Hematopoietic multipotent progenitor cell (in vitro differentiated cells): ENCODE measurements at places on chromosomes 1 and 21.

- DNase-seq: no peak
Observed at GRCh38 chr1:205667909-205668643, 12.2 kb downstream of the SLC45A3 start.

GRCh38 chr1:234978397-234979295, 150.0 kb downstream of the TOMM20 start:
- DNase-seq: peak; percentile 68

- DNase-seq: no peak
Observed at GRCh38 chr1:7581754-7582459, 189.2 kb upstream of the VAMP3 start.

GRCh38 chr1:6185151-6185550, 5.0 kb upstream of the CHD5 start:
- DNase-seq: no peak

GRCh38 chr1:11720525-11720924, 15.4 kb upstream of the AGTRAP start:
- DNase-seq: no peak

DNA sequence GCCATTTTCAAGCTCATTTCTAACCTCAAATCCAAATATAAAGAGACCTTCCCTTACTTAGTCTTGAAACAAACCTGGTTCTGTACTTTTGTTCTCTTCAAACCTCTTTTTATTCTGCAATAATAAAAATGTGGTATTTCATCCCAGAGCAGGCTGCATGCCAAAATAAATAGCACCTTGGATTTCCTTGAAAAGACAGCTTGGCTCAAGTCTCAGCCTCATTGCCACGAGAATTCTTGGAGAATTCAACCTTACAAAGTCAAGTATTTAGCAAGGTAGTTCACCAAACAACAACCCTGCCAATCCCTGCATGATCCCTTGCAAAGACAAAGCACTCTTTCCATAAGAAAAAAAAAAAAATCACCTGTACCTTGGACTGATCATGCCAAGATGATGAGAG, 33.8 kb downstream of the KANK4 start:
- DNase-seq: no peak

DNA sequence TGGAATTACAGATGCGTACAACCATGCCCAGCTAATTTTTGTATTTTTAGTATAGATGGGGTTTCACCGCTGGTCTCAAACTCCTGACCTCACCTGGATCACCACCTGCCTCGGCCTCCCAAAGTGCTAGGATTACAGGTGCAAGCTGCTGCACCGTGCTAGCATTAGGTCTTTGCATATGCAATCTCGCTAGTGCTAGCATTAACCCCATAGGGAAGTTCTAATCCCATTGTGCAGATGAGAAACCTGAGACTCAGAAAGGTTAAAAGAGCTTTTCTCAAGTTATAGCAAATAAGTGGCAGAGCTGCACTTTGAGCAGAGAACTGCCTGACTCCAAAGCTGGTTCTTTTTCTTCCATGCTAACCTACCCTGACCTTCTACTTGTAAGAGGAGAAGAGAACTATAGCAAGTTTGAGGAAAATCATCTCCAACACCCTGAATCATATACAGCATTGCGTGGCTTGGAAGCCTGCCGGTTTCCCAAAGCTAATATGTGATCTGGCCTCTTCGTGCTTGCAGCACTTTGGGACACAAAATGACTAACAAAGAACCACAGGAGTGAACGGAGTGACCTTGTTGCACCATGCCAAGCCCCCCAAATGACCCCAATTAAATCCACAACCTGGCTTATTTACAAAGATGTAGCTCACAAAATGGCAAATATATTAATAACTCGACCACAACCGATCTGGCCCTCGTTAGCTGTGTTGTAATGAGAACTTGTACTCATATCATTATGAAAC, 185.1 kb downstream of the TM2D1 start:
- DNase-seq: no peak

DNA sequence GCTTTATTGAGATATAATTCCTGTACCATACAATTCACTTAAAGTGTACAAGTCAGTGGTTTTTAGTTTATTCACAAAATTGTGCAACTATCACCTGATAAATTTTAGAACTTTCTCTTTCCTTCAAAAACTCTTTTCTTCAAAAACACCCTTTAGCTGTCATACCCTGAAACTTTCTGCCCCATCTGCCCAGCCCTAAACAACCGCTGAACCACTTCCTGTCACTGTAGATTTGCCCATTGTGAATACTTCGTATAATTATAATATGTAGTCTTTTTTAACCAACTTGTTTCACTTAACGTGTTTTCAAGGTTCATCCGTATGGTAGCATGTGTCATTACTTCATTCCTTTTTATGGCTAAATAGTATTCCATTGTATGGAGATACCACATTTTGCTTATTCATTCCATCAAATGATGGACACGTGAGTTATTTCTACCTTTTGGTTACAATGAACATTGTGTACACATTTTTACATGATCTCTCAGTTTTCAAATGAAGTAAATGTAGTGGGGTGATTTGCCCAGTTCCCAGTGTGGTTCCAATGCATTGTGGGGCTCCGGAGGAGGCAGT, 37.9 kb downstream of the WNT4 start:
- DNase-seq: no peak

DNA sequence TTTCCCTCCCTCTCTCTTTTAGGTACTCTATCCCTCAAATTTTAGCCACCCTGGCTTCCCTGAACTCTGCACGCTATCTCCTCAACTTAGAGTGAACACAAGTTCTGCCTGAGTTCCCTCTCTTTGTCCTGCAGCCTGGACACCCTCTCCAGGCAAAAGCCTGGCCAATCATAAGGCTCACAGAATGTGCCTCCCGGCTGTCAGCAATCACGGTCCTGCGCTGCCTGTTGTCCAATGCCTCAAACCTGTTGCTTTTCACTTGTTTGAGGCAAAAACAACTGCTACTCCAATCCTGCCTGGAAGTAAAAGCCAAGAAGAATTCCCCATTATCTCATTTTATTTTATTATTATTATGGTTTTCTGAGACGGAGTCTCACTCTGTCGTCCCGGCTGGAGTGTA, 66.1 kb downstream of the LGR6 start:
- DNase-seq: no peak

- no peak for DNase-seq
Observed at GRCh38 chr1:25820247-25821111, 725 bp downstream of the MTFR1L start.

DNA sequence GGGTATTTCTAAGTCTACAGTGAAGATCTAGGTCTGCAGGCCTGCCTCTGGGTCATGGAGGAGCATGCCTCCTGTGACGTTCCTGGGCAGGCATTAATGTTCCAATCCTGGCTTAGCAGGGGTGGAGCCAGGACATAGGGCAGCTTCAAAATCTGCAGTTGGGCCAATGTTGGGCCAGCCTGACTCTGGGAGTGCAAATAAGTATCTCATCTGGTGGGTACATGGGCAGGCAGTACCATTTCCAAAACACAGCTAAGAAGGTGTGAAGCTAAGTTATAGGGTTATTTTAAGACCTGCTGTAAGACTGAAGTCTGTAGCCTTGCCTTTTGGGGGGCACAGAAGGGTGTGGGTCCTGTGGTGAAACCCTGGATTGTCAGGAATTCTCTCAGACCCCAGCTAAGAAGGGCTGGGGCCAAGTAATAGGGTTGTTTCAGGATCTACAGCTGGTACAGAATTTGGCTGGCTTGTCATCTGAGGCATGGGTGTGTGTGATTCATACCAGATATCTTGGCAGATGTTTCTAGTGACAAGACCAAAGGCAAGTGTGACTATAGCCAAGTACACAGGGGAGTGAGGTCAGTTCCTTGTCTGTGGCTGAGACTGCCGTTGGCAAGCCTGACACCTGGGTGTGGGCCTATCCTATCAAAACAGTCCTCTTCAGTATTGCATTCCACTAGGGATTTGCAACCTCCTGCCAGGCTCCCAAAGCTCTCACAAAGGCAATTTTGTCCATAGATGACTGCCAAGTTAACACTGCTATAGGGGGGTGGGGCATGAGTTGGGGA, 468.7 kb upstream of the B3GALT2 start:
- no peak for DNase-seq

DNA sequence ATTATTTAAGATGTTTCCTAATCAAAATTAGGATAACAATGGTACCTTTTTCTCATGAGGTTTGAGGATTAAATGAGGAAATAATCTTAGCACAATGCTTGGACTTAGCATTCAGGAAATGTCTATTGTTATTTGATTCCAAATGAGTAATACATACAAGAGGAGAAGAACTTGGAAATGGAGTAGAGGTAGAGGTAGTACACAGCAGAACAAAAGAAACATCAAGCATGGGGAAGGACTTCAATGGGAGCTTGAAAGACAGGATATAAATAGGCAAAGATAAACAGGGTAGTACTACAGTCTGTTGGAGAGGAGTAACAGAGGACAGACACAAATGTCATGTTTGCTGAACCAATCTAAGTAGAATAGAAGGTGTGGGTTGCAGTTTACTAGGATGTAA, 59.5 kb upstream of the RGS2 start:
- no peak for DNase-seq

DNA sequence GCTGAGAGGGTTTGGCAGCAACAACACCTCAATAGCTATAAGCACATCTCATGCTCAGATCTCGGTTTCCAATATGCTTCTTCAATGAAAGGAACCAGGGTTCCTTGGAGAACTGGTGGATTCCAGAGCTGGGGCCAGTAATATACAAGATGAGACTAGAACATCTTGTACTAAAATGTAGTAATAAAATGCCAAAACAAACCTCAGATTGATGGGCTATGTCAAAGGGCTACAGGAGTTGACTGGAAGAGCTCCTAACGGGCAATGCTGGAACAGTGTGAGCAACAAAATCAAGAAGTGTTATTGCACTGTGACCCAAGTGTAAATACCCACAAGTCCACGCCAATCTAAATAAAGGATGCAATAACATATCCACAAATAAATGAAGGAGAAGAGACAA, 26.1 kb upstream of the SLC19A1 start:
- DNase-seq: no peak

- DNase-seq: no peak
Observed at GRCh38 chr1:182515556-182515955, 65.6 kb downstream of the RGSL1 start.

- DNase-seq: no peak
Observed at GRCh38 chr1:54798769-54799641, 2.1 kb downstream of the TTC22 start.

GRCh38 chr1:211637066-211637465, 38.4 kb downstream of the NEK2 start:
- DNase-seq: no peak

DNA sequence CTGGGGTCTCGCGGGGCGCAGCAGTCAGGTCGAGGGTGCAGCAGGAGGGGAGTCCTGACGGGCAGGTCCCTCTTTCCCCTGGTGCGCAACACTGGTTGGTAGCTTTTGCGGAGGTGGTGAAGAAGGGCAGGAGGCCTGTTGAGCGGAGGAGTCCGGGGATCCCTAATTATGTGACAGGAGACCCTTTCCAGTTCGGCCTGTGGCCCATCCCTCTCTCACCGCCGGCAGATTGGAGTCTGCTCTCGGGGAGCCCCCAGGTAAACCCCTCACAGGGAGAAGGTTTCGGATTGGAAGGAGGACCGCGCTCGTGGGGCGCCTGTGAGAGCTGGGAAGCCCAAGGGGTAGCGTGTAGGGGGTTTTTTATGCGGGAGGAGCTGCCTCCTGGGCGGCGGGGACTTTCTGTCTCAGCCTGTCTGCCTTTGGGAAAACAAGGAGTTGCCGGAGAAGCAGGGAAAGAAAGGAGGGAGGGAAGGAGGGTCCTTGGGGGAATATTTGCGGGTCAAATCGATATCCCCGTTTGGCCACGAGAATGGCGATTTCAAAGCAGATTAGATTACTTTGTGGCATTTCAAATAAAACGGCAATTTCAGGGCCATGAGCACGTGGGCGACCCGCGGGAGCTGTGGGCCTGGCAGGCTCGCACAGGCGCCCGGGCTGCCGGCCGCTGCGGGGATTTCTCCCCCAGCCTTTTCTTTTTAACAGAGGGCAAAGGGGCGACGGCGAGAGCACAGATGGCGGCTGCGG, 9.5 kb downstream of the SIM2 start:
- no peak for DNase-seq

- no peak for DNase-seq
Observed at GRCh38 chr1:164777518-164777917, 218.5 kb downstream of the PBX1 start.

DNA sequence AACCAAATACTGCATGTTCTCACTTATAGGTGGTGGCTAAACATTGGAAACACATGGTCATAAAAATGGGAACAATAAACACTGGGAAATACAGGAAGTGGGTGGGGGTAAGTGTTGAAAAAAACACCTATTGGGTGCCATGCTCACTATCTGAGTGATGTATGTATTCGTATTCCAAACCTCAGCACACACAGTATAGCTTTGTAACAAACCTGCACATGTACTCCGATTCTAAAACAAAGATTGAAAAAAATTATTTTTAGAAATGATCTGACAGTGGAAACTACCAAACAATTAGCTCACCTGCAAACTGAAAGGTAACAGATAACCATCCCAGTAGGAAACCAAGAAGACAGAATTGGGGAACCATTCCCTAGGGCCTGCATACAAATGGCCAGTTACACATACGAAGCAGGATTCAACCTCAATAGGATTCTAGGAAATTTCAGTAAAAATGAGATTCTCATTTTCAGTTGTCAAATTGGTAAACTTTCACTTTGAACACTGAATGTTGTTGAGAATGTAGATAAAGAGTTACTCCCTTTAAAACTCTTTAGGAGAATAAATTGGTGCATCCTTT, 88.1 kb upstream of the LRRC8D start:
- DNase-seq: no peak

DNA sequence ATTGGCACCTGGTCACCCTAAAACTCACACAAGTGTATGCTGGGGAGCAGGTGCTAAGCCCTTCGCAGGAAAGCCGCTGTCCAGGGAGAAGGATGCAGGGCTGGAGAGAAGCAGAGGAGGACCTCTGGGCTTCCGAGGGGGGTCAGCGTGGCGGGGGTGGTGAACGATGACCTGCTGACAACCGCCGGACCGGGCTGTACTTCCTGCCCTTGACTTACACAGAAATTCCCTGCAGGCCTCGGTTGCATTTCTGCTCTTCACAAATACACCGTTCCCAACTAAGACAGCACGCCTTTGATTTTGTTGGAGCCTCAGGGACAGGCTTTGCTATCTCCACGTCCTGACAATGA, 37.6 kb downstream of the SLC2A7 start:
- no peak for DNase-seq

DNA sequence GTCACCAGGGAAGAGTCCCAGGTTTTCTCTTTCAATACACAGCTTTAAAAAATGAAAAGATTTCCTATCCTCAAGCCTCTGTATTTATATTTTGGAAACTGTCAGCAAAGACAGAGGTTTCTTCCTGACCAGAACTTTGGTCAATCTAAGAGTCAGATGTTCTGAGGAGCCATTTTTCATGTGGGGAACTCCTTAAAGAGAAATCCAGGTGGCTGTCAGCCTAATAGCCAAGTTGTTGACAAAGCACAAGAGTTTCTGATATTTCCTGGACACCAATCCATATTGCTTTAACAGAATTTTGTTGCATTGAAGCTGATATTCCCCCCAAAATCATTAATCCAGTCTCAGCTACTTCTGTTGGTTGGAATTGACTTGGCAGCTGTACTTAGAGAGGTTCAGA, 318.6 kb upstream of the NFIA start:
- no peak for DNase-seq

- DNase-seq: peak; percentile 63
Observed at GRCh38 chr1:112501810-112502641, 6.7 kb upstream of the WNT2B start.
